CD4-positive, alpha-beta T cell treated with Interleukin-15 for 4 hours (primary cell): ENCODE measurements at places on chromosomes 6 and 20.

DNA sequence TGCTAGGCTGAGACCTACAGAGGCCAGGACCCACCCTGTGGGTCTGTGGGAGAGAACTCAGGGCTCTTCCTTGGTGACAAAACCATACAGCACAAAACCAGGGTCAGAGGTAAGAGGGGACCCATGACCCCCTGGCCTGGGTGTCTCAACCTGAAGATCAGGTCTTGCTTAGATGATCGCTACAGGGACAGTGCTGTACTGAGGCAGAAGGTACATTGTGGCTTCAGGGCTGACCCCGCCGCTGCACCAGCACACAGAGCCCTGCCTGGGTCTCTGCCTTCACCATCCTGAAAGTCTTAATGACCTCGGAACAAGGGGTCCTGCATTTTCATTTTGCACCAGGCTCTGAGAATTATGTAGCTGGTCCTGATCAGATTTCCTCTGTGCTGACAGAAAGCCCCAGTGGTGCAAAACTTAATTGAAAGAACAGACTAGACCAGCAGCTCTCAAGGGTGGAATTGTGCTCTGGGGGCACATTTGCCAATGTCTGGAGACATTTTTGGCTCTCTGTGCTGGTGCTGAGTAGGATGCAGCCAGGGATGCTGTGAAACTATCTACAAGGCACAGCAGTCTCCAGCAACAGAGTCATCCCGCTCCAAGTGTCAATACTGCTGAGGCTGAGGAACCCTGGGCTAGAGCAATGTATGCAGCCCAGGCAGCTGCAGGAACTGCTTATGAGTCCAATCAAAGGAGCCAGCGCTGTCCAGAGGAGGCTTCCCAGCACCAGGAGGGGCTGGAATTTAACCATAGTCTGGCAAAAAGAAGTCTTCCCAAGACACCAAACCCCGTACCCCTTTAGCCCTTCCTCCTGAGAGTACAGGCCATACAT, 254.9 kb downstream of the ERMARD start:
- DNase-seq: no peak

GRCh38 chr20:237489-237888, 10.4 kb downstream of the DEFB129 start:
- peak; percentile 14 for DNase-seq

DNA sequence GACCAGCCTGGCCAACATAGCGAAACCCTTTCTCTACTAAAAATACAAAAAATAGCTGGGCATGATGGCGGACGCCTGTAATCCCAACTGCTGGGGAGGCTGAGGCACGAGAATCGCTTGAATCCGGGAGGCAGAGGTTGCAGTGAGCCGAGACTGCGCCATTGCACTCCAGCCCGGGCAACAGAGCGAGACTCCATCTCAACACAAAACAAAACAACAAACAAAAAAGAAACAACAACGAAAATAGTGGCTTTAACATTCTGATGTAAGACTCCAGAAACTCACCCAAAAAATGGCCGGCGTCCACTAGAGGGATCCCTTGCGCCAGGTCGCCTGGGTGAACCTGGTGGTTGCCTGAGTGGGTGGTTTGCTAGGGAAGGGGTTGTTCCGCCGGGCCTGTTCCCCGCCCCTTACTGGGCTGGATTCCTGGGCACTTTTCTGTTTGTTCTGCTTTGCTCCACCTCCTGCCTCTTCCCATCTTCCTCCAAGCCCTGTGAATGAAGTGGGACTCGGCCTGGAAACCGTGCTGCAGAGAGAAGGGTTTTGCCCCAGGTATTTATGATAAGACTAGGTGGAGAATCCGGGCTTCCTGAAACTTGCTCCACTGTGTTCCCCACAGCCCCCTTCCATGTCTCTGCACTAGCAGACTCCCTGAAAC, 1.5 kb downstream of the PABPC1L start:
- DNase-seq: peak; percentile 34

DNA sequence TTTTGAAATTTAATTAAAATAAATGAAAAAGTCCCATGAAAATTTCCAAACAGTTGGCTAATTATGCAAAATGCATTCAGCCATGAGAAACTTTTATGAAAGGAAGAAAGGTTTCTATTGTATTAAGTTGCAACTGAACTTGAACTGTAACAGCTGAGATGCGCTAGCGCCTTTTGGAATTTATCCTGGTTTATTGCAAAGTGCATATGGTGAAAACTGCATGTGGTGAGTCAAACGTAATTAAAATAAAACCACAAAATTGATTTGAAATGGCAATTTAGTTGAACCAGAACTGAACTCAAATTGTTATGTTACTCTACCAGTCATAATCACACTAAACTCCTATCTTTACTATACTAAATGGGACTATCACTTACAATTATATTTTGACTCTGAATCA, 46.4 kb upstream of the COL21A1 start:
- DNase-seq: no peak

DNA sequence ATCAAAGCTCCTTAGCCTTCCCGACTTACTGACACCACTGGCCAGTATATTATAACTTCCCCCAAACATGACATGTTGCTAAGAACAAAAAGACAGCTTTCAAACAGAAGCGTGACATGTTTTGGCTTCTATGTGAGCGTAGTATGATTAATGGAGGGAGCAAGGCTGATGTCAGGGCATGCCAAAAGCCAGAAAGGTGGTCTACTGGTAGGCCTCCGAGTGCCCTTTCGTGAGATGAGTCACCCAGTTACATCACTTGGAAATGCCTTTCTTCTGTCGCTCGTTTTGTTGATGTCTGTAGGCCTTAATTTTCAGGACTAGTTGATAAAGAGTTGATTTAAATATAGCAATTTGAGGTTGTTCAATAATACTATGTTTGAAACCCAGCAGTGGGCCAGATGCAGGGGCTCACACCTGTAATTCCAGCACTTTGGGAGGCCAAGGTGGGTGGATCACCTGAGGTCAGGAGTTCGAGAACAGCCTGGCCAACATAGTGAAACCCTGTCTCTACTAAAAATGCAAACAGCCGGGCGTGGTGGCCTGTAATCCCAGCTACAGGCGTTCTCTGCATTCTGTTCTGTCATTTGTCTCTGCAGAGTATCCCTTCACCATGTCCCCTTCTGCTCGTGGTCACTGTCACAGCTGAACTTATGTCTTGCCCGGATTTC, 53.3 kb downstream of the CNKSR3 start:
- no peak for DNase-seq

DNA sequence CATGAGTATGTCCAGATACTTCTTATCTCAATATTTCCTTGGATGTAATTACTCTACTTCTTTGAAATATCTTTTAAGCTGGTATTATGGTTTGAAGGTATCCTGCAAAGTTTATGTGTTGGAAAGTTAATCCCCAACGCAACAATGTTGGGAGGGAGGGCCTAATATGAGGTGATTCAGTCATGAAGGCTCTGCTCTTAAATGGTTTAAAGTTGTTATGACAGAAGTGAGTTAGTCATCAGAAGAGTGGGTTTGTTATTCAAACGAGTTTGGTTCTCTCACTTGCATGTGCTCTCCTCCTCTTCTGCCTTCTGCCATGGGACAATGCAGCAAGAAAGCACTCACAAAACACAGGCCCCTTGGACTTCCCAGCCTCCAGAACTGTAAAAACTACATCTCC, 176.3 kb downstream of the KCNQ5 start:
- no peak for DNase-seq

DNA sequence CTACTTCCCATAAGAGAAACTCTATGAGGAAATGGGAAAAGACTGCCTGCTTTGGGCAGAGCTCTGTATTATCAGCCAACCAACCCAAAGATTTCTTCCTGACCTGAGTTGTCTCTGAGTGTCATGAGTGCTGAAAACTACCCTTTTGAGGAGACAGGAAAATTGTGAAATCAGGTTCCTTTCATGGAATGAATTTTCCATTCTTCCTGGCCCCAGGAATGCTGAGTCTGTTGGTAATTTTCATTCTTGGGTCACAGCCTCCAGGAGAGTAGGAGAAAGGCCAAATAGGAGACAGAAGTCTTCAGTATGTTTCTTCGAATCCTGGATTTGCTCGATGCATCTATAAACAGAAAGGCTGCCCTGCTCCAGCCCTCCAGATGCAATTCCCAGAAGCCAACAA, 53.6 kb downstream of the SCML4 start:
- no peak for DNase-seq

DNA sequence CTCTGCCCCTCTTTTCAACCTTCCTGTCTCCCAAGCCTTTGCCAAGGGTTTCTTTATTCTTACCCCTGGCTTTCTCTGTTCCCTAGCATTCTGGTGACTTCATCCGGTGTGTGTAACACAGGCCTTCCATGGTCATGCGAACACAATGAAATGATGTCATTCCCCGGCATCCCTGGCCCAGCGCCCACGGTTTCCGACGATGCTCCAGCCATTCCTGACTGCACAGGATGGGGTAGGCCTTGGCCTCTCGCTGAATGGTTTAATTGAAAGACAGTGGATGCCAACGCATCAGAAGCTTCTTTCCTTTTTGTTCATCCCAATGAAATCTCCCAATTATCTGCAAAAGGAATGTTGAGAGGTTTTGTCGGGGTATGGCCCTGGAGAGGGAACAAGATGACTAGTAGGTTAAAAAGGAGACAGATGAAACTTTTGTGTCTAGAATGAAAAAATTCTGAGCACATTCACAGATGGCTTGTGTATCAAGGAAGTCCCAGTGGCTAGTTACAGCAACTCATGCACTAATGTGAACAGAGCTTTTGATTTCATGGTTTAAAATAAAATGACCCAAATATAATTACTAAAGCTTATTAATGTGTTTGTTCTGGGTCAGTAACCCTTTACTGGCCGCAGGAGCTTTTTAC, 655.0 kb downstream of the QKI start:
- no peak for DNase-seq

- DNase-seq: no peak
Observed at GRCh38 chr6:2819115-2819514, 22.5 kb downstream of the SERPINB1 start.

DNA sequence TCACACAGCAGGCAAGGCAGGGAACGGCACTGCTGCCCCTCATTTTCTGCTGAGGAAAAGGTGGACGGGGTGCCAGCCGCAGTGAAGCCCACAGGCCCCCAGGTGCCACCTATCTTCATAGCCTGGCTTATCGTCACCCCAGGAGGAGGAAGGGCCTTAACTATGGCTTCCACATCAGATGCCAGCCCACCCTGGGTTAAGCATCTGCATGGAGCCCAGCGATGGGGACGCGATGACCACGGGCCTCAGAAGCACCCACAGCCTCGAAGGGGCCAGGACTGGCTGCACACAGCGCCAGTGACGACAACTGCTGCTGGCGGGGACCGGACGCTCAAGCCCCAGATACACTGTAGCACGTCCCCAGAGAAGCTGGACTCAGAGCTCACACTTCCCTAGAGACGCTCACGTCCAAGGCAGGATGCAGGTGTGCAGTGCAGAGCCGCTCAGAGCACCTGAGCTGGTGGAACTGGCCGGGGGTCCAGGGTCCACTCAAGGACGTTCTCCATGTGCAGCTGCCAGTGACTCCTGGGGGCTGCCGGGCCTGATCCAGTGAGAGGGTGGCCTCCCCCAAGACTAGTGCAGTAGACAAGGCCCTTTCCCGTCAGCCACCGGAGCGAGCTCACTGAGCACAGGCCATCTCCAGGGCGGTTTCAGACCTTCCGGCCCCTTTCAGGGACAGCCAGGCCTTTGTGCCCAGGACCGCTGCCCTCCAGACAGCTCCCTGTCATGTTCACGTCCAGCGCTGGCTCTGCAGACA, 83.0 kb downstream of the YTHDF1 start:
- DNase-seq: no peak

DNA sequence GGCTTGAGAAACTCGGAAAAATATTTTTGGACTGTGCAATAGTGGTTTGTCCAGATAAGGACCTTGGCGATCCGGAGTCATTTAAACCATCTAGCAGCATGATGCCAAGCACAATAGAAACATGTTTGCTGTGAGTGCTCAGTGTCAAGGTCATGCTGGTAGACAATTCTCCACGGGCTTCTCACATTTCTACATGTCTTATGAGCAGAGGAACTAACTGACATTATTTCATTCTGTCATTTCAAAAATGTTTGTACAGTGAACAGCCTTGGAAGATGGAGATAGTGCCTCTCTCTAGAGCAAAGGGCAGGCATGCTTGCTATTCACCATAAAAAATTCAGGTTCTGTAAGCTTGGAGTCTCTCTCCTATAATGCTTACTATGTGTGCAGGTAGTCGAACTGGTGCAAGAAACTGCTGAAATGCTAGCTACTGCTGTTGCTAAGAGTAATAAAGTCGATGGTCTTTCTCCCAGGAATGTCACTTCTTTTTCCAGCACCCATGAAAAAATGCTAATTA, 25.4 kb upstream of the CCN2 start:
- no peak for DNase-seq

- no peak for DNase-seq
Observed at GRCh38 chr6:145332011-145332410, 403.3 kb downstream of the EPM2A start.

DNA sequence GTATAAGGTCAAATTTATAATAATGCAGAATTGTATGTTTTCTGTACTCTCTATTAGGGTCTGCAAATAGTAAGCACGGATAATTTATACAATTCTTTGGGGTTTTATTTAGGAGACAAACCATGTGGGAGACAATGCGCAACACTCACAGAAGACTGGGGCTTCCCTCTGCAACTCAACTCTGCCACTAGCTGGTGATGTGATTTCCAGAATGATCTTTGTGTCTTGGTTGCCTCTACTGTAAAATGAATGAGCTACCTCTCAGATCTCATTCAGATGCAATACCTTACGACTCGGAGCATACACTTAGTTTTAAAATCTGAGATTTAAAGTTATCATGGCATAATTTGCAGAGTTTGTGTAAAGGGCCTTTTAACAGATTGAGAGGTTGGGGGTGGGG, 6.4 kb downstream of the MAN1A1 start:
- DNase-seq: no peak

GRCh38 chr6:36312854-36313648, 23.6 kb downstream of the BNIP5 start:
- DNase-seq: no peak

DNA sequence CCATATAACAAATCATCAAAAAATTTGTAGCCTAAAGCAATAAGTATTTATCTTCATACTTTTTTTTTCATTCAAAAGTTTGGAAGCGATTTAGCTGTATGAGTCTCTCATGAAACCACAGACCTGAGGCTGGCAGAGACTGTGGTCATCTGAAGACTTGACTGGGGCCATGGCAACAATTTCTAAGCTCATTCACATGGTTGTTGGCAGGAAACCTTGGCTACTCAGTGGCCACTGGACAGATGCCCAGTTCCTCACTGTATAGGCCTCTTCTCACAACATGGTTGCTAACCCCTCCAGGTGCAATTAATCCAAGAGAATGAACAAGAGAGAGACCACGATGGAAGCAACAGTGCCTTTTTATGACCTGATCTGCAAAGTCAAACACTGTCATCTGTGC, 235.9 kb downstream of the BTBD3 start:
- no peak for DNase-seq
